NCI-H2081 treated with DMSO at 0.1 percent for 48 hours (cell line): ENCODE measurements at places on chromosomes 16 and 17.

GRCh38 chr16:55809851-55810250 lies 23.0 kb downstream of the CES1 start:
- no peak for DNase-seq

- no peak for DNase-seq
Measured at GRCh38 chr16:21937336-21937829, 15.8 kb upstream of the UQCRC2 start.

GRCh38 chr16:87409781-87410180 lies 17.6 kb downstream of the MAP1LC3B start:
- DNase-seq: no peak

- no peak for DNase-seq
Measured at GRCh38 chr17:35342276-35342675, 31.1 kb downstream of the SLFN11 start.

- no peak for DNase-seq
Measured at GRCh38 chr17:80705988-80706387, 161.3 kb downstream of the RPTOR start.

GRCh38 chr17:61755078-61755477 lies 108.2 kb downstream of the BRIP1 start:
- no peak for DNase-seq

- no peak for DNase-seq
Measured at GRCh38 chr17:77246110-77247047, 105.6 kb downstream of the SEC14L1 start.

- DNase-seq: no peak
Measured at GRCh38 chr16:6667393-6667792, 665.3 kb upstream of the RBFOX1 start.

DNA sequence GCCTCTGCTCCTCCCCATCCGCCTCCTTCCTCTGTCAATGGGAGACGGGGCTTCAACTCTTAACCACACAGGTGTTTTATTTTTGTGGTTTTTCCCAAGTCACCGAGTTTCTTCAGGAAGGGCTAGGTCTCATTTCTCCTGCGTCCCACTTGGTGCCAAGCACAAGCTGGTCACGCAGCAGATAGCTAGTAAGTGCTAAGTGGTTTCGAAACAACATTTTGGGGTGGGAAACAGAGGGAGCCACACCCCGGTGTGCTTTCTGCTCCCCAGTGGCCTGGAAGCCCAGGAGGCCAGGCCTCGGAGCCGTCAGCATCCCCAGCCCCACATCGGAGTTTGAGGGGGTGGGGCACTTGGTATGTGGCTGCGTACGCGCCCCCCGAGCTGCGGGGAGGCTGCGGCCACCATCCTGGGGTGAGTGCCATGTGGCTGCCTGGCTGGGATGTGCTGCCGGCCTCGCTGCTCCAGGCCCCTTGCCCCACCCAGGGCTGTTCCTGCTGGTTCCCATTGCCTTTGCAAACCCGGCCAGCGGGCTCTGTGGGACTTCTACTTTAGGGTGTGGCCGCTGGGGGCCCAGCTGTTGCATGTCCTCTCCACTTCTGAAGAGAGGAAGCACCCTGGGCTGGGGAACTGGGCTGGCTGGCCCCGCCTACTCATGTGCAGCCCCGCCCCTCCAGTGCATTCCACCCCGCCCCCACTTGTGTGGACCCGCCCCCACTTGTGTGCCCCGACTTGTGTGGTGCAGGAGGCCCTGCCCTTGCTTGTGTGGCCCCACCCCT lies 55.6 kb downstream of the BAIAP2 start:
- no peak for DNase-seq

GRCh38 chr16:17518441-17518840 lies 47.7 kb upstream of the XYLT1 start:
- DNase-seq: no peak

DNA sequence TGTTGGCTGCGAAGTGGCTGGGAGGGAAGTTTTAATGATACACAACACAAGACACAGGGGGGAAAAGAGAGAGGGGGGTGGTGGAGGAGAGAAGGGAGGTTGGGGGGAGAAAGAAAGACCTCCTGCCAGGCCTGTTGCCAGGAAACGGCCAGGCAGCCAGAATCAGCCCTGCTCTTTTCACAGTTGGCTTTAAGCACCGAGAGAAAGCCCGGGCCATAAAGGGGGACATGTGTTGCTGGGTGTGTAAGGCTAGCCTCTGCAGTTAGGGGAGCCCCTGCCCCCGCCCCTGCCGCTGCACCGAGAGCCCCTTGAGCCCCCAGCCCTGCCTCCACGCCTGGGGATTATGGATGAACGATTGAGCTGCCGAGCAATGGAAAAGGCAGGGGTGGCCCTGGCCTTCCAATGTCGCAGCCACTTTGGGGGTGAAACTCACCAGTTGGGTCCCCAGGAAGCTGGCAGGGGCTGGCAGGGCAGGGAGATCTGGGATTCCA lies 13.9 kb upstream of the WNT3 start:
- no peak for DNase-seq

DNA sequence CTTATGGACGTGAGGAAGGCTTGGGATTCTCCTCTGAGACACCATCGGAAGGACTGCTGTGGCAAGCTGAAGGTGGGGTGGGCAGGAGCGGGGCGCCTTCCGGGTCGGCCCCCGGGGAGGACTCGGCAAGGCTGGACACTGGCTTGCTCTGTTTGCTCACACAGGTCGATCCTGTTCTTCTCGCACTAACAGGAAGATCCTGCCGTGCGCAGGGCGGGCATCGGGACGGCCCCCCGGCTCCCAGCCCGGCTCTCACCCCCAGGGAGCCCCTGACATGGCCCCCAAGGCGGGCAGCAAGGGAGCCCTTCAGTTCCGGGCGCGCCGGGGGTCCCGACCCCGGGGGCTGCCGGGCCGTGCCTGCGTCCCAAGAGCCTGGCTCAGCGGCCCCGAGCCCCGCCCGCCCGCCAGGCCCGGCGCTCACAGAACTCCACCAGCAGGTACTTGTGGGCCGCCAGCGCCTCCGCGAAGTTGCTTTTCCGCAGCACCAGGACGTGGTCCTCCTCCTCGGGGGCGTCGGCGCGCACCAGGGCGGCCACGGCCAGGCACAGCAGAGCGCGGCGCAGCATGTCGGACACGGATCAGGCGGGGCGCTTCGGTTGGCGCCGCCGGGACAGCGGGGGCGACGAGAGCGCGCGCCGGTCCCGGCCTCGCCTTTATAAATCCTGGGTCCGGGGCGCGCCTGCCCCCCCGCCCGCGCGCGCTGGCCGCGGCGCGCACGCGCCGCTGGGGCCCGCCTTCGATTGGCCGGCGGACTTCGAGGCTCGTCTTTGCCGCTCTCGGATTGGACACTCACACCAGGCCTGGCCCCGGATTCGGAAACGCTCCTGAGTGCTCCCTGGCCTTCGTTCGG lies at the start of gene P4HB:
TSS of gene P4HB (minus strand) at position 630 of the 850 bp plus-strand sequence. CDS start at position 566, 64 bp downstream.
- no peak for DNase-seq
